T-cell (primary cell): ENCODE measurements at places on chromosomes 2 and 18. TPM values are rescaled to one million over a fixed set of nuclear protein-coding genes. Genes with fewer than 3 reads are reported as not detected.

GPR35 gene
- total RNA-seq = 9.5 TPM

TMEM131 gene
- 39.3 TPM for total RNA-seq

GALNT14 gene
- total RNA-seq = not detected

IL1R1 gene
- 0.43 TPM for total RNA-seq
